ENCODE measurements at places on chromosomes 3 and 15.
A peak's percentile ranks its signal among the peaks of the same experiment; 100 is the strongest.

DNA sequence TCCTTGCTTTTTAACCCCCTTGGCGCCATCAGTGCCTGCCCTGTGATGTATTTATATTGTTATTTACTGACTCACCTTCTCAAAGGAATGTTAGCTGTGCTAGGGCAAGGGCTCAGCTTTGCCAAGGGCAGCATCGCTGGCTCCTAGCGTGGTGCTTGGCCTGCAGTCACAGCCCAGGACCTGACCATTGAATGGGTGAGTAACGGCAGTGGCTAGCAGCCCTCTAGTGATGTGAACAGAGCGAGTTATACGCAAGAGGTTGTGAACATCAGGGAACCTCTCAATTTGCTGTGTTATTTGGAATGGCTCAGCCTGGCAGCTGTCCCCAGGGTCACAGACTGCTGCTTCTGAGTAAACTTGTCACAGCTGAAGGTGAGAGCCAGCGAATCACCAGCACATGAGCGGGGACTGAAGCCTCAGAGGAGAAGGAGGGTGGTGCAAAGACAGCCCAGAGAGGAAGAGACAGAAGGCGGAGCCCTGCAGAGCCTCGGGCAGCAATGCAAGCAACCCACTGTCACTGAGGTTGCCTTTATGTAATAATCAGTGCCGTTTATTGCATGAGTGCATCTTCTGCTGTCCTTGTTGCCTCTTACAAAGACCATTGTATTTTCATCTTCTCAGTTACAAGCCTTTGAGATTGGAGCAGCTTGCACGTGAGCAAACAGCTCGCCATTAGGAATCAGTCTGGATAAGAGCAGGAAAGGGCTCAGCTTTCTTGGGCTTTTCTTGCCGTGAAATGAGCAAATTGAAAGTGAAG, 158.3 kb downstream of the SLCO3A1 start:
- peak; percentile 44 for DNase-seq

DNA sequence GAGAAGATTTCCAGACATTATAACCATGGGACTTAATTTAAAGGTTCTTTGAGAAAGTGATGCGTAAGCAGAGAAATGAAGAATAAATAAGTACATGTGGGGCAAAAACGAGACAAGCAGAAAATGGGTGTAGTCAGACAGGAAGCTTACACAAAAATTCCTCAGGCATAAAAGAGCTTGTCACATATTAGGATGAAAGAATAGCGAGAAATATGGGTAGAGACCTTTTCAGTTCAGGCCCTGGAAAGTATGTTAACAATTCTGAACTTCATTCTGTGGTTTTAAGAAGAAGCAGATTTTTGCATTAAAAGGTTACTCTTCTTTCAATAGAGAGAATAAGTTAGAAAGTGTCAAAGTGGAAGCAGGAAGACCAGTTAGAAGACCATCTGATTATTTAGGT, 352.4 kb downstream of the ROBO1 start:
- DNase-seq, result no peak

- DNase-seq, result no peak
Measured at GRCh38 chr15:72998681-72999466, 53.4 kb upstream of the NEO1 start.

DNA sequence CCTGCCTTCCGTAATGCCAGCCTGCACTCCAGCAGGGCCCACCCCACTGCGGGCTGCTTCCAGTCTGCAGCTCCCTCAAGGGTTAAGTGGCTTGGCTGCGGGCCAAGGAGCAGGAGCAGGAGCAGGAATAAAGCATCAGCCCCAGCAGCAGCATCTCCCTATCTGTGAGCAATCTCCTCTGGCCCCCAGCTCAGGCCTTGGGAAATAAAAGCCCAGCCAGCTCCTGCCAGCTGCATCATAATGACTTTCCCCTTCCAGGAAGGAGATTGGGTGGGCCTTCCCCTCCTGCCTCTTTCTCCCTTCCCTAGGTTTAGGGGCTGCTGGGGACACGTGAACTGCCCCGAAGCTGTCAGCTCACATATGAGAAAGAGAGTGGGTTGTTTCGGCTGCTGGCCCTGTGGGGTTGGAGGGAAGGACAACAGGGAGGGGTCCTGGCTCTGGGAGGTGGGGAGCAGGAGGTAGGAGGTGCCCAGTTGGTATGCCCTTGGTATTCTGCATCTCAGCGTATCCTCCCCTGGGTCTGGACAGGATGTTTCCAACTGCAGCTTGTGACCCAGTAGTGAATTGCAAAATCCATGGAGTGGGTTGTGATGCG, 34.6 kb upstream of the FGD5 start:
- DNase-seq, result peak; percentile 42

DNA sequence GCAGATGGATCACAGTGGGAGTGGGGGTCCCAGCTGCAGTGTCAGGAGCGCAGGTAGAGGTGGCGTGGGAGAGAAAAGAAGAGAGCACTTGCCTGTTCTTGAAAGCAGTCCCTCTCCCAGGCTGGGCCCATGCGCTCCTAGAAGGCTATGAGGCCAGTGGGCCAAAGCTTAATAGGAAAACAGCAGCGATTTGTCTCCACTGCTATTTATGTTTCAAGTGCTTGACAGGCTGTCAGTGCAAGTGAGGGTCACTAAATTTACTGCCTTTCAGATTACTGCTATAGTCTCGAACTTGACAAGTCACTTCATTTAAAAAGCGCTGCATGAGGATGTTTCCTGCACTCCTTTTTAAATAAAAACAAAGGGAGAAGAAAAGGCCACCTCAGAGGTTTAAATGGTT, 239.5 kb downstream of the GAP43 start:
- no peak for DNase-seq

- no peak for DNase-seq
Measured at GRCh38 chr3:53489787-53490458, 4.5 kb upstream of the CACNA1D start.

- DNase-seq, result no peak
Measured at GRCh38 chr15:71127083-71127482, 11.8 kb downstream of the THSD4 start.

GRCh38 chr15:58490086-58490887, 58.5 kb downstream of the LIPC start:
- DNase-seq, result no peak

GRCh38 chr3:151962352-151962751, 88.9 kb downstream of the SUCNR1 start:
- no peak for DNase-seq

- no peak for DNase-seq
Measured at GRCh38 chr15:79863886-79864285, 32.9 kb downstream of the MTHFS start.

- DNase-seq, result no peak
Measured at GRCh38 chr15:62940755-62941361, 101.7 kb upstream of the TPM1 start.

DNA sequence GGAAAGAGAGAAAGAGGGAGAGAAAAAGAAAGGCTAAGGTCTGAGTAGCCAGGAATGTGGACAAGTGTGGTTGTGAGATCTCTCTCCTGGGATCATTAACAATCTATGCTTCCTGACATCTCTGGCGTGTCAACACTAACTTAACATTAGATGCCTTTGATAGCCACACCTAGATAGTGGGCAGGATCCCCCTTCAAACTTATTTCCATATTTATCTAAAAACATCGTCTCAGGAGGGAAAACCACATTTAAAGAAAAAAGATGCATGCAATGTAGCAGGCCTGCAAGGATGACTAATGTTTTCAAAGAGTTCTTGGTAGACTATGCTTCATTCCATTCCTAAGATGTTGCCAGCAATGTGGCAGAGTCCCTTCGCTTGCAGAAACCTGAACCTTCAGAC, 80.9 kb downstream of the MLH1 start:
- no peak for DNase-seq

DNA sequence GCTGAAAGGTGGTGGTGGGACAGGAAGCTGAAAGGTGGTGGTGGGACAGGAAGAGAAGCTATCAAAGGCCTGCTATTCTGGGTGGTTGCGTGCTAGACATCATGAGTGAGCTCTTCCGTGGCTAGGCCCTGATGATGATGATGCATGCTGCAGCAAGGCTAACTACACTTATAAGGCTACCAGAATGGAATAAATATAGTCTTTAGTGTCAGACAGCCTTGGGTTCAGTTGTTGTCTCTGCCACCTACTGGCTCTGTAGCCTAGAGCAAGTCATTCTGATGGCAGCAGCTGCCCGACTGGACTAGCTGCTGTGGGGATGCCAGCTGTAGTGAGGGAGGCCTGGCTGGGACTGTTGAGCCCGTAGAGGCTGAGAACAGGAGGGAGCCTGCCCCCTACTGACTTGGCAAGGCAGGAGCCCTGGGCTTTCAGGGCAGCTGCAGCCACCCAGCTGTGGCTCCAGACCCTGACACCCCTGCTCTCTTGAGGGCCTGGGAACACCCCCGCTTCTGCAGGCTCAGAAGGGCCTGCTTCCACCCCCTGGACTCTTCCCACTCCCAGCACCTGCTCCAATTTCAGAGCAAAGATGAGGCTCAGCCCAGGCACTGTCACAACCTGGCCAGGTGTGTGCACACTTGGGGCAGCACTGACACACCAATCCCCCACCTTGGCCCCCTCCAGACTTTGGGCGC, 21.4 kb upstream of the ZBED2 start:
- DNase-seq, result no peak

GRCh38 chr3:113455446-113455845, 14.2 kb upstream of the CFAP44 start:
- no peak for DNase-seq

GRCh38 chr15:34483644-34484043, 46.0 kb upstream of the GOLGA8A start:
- no peak for DNase-seq

GRCh38 chr15:47736143-47736786, 19.0 kb downstream of the SEMA6D start:
- DNase-seq, result no peak

- no peak for DNase-seq
Measured at GRCh38 chr3:185009650-185010049, 143.2 kb downstream of the C3orf70 start.

- peak; percentile 26 for DNase-seq
Measured at GRCh38 chr3:186653080-186653707, 12.6 kb upstream of the HRG start.

GRCh38 chr15:35557544-35557943, 11.6 kb upstream of the DPH6 start:
- DNase-seq, result no peak

GRCh38 chr3:13353936-13354542, 66.1 kb downstream of the NUP210 start:
- no peak for DNase-seq

GRCh38 chr15:52360229-52361203, 64.9 kb upstream of the MYO5C start:
- DNase-seq, result no peak

GRCh38 chr3:174945951-174946350, 86.8 kb downstream of the NAALADL2 start:
- DNase-seq, result no peak

GRCh38 chr15:69724333-69724732, 271.7 kb downstream of the RPLP1 start:
- no peak for DNase-seq

DNA sequence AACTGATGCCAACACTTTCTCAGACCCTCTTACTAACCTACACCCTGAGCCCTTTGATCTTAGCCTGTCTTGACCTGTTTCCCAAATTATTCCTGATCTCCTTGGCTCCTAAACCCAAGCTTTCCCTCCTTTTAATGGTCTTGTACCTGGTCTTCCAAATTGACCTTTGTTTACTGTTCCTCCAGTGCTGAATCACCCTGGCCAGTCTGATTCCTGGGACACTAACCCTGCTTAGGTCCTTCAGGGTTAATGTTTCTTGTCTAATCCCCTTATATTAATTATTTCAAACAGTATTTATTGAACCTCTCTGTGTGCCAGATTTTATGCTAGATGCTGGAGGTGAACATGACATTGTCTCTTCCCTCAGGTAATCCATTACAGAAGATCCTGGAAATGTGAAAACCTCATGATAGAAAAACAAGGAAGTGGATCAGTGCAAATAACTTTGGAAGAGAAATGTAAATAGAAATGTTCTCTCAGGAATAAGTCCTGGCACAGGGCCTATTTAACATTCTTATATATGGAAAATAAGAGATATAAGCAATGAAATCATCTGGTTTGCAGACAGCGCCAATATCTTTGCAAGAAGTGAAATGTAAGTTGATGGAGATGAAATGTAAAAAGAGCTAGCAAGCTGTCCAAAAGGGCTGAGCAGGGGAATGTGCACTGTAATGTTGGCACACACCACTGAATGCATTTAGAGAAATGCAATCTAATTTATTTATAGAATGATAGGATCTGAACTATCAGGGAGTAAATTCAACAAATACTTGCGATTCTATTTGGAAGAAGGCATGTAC, 20.7 kb downstream of the HGD start:
- DNase-seq, result no peak

DNA sequence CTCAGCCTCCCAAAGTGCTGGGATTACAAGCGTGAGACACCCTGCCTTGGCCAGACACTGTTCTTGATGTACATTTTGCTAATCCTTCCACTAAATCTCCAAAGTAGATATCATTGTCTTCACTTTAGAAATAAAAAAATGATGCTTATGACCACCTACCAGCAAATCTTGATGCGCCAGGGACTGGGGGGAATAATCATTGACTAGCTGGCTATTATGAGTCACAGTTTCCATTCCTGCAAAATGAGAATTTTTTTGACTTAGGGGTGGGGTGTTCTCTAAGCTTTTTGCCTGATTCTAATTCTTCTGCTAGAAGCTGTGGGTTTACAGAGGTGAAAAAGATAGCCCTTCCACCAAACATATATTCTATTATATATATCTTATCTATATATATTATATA, 17.1 kb upstream of the RFC4 start:
- DNase-seq, result no peak

DNA sequence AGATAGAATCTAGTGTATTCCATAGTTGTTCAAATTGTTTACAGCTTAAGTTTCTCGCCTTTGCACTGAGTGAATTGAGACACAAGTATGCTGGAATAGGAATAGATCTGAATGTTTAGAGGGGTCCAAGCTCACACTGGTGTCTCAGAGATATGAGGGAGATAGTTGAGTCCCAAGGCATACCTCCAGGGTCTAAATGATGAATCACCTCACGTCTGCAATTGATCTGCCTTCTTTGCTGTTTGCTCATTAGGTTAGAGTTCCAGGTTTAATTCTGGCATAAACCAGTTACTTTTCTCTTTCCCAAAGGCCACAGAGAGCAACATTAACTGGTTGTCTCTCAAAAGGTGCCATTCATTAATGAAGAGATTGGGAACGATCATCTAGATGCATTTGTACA, 106.3 kb upstream of the MME start:
- DNase-seq, result no peak

DNA sequence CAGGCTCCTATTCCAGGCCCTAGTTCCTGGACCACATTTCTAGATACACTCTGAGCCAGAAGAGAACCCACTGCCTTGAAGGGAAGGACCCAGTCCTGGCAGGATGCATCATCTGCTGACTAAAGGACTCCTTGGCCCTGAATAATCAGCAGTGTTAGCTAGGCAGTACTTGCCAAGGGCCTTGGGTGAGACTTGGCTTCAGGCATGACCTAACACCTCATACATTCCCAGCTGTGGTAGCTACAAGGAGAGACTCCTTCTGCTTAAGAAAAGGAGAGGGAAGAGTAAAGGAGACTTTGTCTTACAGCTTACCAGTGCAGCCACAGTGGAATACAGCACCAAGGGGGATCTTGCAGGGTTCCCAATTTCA, 26.4 kb downstream of the PEAK1 start:
- no peak for DNase-seq

DNA sequence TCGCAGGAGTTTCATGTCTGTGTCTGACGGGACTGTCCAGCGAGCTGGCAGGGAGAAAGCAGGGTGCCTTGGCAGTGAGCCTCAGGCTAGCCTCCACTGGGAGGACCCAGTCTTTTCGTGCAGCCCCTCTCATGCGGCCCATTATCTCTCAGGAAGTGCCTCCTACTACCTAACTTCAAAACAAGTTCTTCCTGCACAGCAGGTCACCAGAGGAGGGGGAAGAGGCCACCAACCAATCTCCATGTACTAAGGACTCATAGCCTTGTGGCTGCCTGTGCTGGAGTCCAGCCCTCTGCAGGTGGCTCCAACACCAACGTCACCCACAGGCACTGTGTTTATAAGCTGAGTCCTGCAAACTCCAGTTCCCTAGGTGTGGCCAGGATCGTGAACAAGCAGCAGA, 4.8 kb downstream of the VIPR1 start:
- DNase-seq, result no peak
